Caco-2 (cell line): ENCODE measurements at places on chromosomes 4 and X.
A peak's percentile ranks its signal among the peaks of the same experiment; 100 is the strongest.

- DNase-seq: no peak
Observed at GRCh38 chr4:87019898-87020297, 85.1 kb downstream of the AFF1 start.

GRCh38 chrX:10379878-10380277, 223.1 kb downstream of the CLCN4 start:
- DNase-seq: no peak

DNA sequence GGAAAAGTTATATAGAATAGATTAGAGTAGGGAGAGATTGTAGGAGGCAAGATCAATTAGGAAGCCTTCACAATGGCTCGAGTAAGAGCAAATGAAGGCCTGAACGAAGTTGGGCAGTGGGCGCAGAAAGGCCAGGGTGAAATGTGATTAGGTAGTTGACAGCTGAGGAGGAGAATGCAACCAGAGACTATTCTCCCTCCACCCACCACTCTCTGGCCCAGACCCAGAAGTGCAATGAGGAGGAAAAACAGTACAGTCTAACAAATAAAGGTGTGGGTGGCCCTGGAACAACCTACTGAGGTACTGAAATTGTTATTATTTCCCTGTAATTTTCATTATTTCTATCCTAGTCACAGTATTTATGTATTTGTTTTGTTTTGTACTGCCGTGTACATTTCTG, 176.7 kb downstream of the SLC39A8 start:
- no peak for DNase-seq

DNA sequence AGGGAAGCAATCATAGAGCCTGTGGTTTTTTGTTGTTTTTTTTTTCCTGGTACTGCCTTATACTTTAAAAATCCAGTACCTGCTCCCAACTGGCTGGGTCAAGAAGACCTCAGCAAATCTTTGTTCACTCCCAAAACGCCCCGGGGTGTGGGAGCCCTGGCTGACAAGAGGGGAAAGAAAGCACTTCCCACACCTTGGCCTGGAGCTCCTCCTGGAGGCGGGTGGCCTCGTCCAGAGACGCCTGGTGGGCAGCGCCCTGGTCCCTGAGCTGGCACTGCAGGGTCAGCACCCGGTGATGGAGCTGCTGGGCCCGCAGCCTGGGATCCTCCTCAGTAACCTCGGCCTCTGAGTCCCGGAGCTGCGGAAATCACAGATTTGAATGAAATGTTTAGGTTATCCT, 38.2 kb downstream of the C4orf50 start:
- DNase-seq: peak; percentile 34

GRCh38 chr4:134132086-134132783, 69.4 kb downstream of the PABPC4L start:
- no peak for DNase-seq

- DNase-seq: no peak
Observed at GRCh38 chr4:16199093-16199492, 27.2 kb downstream of the TAPT1 start.

DNA sequence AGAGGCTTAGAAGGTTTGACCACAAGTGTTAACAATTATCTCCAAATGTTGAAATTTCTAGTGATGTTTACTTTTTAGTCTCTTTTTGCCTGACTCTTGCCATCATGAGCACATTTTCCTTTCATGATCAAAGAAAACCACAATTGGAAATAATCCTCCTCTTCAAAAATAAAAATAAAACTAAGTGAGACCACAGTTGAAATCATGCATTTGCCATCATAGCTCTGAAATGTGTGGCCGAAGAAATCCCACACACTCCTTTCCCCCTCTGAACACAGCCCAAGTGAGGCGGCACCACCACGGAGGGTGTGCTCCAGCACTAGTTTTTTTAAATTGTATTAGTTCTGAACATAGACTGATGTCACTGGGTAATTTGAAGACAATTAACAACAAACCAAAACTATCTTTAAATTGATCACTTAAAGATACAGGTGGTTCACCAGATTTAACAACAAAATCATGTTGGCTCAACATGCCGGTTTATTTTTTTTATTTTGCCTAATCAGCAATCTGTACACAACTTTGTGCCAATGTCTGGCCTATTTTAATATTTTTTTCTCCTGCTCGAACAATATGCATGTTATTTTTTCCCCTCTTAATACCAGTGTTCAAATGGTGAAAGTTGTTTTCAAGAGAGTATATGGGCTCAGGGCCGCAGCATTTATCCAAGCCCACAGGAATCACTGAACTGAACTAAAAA, 17.6 kb downstream of the APBB2 start:
- DNase-seq: no peak

DNA sequence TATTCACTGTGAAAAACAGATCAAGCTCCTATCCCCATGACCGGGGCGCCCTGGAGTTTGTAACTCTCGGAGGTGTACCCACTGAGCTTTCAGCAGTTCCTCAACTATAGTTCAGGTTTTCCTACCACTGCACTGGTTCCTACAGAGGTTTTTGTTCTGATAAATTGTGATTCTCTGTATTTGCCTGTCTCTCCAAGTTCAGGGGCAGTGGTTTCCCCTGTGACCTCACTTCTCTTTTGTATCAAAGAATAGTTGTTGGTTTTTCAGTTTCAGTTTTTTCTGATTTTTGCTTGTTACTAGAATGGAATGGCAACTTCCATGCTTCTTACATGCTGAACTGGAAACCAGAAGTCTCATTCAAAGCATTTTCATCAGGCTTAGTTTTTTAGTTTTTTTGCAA, 56.8 kb upstream of the PLS3 start:
- DNase-seq: no peak

GRCh38 chr4:2805712-2806389, 13.0 kb downstream of the SH3BP2 start:
- no peak for DNase-seq

DNA sequence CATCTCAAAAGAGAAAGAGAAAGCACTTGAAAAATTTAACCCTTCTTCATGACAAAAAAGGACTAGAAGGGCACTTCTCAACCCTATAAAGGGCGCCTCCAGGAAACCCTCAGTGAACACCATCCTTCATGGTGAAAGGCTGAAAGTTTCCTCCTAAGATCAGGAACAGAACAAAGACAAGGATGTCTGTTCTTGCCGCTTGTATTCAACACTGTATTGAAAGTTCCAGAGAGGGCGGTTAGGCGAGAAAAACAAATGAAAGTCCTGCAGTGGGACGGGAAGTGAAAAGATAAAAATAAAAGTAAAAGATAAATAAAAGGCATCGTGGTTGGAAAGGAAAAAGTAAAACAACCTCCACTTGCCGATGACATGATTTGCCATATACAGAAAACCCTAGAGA, 50.9 kb downstream of the RNF212 start:
- no peak for DNase-seq

DNA sequence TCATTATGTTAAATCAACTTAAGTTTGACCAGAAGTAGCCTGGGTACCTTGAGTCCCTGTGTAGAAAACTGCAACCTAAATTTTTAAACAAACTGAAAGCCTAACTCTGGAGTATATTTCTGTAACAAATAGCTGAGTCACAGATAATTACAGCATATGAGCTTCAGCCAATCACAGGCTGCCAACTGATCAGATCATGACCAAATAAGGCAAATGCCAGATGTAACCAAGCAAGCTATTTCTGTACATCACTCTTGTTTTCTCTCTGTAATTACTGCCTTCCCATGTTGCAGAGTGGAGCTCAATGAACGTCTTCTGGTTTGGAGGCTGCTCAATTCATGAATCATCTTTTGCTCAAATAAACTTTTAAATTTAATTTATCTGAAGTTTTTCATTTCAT, 980.9 kb upstream of the DIAPH2 start:
- no peak for DNase-seq

GRCh38 chr4:22707390-22707789, 14.7 kb downstream of the GBA3 start:
- DNase-seq: no peak

DNA sequence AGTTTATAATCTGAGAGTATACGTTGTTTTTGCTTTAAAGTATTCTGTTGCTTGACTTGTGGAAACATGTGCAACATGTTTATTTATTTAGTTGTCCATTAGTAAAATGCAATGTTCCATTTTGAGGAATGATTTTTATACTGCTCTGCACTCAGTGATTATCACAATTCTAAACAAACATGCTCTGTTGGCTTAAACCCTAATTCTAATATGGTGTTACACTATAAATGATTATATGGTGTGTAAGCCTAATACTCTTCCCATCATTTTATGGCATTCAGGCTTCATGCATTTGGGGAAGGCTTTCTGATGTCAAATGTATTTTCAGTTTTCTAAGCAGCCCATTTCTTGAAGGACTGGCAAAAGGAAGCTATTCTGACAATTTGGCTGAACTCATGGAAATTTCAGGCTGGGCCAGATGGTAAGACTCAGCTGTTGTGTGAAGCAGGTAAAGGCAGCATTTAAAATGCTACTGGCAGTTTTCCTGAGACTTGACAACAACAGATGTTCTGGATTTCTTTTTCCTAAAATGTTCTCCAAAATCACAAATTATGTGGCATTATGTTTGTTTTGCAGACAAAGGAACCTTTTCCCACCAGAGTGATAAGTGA, 336.7 kb upstream of the GNPDA2 start:
- DNase-seq: no peak

- no peak for DNase-seq
Observed at GRCh38 chr4:168717847-168718246, 221.0 kb downstream of the PALLD start.

DNA sequence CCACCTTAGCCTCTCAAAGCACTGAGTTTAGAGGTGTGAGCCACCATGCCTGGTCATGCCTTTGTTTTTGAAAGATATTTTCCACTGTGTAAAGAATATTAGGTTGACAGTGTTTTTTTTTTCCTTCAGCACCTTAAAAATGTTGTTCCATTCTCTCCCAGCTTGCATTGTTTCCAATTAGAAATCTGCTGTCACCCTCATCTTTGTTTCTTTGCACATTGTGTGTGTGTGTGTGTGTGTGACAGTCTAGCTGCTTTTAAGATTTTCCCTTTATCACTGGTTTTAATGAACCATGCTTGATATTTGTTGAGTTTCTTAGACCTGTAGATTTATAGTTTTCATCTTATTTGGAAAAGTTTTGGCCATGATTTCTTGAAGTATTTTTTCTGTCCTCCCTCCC, 79.0 kb upstream of the NKX1-1 start:
- no peak for DNase-seq

DNA sequence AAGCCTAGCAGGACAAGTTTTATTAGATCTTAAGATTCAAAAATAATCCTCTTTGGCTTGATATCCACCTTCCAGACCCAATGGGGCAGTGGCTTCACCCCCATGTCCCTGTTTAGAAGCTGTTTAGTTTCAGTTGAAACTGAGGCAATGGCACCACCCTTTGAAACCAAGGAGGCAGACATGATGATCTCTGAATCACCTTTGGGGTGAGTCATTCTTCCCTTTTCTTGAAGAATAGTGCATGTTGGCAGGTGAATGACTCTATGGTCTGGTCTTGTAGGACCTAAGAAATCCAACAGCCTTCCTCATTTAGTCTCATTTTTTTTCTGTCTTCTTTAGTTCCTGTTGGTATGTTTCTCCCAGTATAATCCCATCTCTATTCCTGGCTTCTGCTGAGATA, 29.5 kb upstream of the BMP15 start:
- DNase-seq: no peak

- no peak for DNase-seq
Observed at GRCh38 chrX:47864785-47865184, 28.1 kb downstream of the ZNF81 start.

DNA sequence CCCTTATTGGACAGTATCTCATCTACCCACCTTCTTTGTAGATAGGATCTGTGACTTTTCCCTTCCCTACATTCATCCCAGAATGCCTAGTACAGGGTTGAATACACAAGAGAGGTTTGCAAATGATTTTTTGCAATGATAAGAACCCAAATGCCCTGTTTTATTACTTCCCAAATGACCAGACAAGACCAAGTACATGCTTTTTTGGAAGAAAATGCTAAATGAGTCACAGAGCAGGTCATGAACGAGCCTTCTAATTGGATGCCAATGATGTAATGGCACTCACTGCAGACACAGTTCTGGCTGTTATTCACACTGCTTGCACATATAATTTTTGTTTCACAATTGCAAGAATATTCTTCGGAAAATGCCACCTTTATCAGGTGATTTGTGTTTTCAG, 17.8 kb upstream of the GABRQ start:
- DNase-seq: no peak

DNA sequence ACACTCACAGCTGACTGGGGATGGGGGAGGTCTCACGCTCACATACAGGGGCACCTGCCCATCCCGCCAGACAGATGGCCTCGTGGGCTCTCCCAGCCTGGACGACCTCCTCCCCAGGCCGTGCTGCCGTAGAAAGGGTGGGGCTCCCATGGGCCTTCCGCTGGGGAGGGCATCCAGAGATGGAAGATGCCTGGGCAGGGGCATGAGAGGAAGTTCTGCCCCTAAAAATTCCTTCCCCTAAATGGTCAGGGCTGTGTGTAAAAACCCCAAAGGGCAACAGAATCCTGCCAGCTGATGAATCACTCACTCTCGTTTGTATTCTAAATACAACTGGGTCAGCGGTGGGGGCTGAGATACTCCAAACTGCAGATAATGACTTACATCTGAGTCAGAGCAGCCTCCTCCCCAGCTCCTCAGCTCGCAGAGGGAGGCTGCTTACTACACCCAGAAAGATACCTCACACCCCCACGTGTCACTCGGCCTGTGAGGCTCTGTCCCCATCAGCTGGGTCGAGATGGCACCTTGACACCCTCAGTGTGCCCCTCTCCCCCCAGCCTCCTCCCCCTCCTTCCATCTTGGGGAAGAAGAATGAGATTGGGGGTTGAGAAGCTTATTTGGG, 10.1 kb downstream of the WDR1 start:
- DNase-seq: no peak

DNA sequence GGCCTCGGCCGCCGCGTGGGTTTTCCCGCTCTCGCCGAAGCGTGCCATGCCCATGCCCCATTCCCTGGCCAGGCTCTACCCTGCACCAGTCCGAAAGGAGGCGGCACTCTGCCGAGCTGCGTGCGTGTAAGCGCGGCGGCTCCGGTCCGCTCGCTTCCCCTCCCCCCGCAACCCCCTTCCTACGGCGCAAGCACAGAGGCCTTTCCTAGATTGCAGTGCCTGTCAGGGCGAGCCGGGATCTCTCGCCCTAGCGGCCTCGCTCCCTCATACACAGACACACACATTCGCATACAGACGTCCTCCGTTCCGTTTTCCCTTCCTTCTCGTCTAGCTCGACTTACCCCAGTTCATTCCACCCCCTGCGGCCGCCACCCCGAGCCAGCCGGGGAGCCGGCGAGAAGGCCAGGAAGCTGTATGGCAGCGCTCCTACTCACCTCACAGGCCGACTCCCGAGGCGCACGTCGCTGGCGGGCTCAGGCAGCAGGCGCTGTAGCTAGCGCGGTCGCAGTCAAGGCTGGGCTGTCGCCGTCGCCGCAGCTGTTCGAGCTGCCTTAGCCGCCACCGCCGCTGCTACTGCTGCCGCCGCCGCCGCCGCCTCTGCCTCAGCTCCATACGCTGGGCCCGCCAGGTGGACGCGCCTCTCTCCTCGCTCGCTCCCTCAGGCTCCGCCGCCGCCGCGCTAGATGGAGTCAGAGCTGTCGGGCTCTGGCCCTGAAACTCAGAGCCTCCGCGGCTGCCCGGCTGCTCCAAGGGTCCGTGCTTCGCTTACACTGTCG, 615 bp downstream of the NEXMIF start:
- peak; percentile 37 for DNase-seq

DNA sequence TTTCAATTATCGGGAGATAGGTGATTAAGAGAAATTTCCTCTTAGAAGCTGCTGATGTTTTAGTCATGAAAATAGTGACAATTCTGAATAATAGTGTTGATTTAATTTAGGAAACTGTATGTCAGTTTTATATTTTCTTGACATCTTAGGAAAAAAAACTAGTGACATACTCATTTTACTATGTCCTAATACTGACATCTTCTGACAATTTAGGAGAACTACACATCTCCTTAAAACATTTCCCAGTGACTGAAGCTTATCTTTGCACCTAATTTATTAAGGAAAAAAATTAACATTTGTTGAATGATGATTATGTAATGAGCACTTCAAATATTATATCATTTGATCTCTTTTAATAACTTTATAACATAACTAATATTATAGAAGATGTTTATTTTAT, 42.0 kb upstream of the RBMXL3 start:
- DNase-seq: no peak
